NCI-H226 (cell line): ENCODE measurements at places on chromosomes 4 and X.

DNA sequence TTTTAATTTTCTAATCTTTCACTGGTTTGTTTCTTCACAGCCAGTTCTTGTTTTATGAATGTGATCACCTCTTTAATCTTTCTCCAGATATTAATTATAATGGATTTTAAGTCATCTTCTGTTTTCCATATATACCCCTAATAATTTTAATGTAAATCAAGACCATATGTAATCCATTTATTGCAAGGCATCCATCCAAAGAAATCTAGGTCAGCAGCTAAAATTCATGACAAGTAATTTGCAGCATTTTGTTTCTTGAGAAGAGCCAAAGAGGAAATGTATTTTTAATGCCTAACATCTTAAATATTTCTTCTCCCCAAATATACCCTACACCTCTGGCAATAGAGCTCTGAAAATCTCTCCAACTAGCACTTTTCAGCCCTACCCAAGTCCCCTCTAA, 81.1 kb downstream of the SUPT20HL2 start:
- no peak for DNase-seq

GRCh38 chr4:7430368-7430964, 4.3 kb downstream of the PSAPL1 start:
- DNase-seq, result peak; percentile 48

GRCh38 chr4:168569066-168569930, 72.4 kb downstream of the PALLD start:
- DNase-seq, result no peak

DNA sequence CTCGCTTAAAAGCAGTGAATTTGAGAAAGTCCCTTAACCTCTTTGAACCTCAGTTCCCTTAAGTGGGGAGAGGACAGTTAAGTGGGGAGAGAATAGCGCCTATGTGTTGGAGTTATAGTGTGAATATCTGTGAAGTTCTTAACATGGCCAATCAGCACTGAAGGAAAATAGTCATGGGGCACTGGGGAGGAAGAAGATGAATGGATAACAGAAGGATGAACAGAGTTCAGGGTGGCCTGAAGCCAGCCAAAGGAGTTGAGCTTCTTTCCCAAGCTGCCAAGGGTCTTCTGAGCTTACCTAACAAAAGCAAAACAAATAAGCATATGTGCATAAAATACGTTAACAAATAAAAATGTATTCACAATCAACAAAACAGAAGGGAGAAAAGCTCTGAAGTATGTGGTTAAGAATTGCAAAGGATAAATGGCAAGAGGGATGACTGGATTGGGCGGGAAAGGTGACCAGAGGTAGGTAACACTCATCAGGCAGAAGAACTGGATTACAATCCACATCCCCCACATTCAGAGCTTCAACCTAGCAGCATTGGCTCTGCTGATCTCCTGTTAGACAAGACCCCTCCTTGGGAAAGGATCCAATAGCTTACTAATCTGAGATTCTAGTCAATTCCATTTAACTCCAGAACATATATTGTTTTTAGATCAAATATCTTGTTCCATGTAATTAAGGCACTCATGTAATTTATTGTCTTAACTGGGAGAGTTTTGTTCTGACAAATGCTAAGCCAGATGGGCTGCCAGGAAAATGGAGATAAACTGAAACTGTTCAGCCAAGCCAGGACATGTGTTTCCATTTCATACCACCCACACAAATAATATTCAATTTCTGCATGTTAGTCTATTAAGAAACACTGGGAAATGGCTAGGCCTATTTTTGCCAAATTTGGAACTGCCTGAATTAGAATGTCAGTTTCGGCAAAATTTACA, 221.2 kb downstream of the LDB2 start:
- no peak for DNase-seq

DNA sequence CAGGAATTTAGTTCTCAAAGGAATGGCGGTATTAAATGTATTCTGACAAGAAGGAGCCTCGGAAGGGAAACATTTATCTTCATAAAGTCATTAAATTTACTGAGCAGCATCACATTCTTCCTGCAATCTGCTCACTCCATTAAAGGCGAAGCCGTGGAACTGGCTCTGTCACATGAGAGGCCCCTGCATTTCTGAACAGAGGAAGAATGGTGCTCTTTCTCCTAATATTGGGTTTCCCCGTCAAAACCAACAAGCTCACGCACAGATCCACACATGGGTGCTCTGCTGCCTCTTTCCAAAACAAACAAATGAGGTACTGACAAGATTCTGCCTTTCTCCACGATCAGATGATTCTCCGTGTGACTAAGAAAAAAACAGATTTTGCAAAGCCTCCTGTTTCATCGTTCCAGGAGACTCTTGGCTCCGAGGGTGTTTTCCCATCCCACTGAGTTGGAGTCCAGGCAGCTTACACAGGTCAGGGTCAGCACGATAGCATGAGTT, 191.2 kb downstream of the IDS start:
- no peak for DNase-seq

GRCh38 chr4:26319949-26320537, 771 bp upstream of the RBPJ start:
- DNase-seq, result no peak

GRCh38 chr4:112550728-112551127, 34.7 kb upstream of the NEUROG2 start:
- DNase-seq, result peak; percentile 54

DNA sequence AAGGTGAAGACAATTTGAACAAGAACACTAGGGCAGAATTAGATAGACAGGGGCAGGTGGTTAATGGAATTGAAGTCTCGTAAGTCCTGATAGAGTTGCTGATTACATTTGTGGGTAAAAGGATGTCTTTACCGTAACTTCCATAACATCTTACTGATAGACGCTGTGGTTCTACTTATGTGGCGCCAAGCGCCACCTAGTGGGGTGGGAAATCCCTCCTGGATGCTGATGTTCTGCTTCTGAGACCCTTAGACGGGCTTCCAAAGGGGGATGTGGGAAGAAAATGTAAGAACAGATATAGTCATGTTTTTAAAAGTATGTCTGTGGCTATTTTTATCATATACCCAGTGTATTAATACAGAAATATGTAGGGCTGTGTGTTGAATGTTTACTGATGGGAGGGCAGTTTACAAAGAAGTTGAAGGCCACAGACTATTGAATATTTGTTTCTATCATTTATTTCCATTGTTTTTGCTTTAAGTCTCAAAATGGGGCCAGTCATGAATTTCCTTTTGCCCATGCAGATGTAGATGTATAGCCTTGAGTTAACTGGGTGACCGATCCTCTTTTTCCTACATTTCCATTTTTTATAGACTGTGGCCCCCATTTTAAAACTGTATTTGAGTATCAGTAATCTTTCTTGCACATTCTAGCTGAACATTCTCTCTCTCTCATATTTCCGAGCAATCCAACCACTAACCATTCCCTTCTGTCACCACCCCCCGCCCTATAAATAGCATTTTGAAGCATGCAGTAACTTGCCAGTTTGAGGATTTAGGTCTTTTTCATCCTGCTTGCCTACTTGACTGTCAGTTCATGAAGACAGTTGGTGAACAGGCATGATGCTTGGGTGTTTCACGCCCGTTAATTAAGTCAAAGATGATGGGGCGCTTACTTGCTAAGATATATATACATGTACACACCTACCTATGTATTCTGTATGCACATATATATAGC, 12.1 kb upstream of the TLR8 start:
- DNase-seq, result no peak

- DNase-seq, result peak; percentile 5
Observed at GRCh38 chr4:112099701-112100297, 45.5 kb upstream of the FAM241A start.
